BE2C (cell line): ENCODE measurements at places on chromosomes 6 and 20.

GRCh38 chr6:3324262-3324942 is 65.7 kb downstream of the PSMG4 start:
- DNase-seq = no peak

DNA sequence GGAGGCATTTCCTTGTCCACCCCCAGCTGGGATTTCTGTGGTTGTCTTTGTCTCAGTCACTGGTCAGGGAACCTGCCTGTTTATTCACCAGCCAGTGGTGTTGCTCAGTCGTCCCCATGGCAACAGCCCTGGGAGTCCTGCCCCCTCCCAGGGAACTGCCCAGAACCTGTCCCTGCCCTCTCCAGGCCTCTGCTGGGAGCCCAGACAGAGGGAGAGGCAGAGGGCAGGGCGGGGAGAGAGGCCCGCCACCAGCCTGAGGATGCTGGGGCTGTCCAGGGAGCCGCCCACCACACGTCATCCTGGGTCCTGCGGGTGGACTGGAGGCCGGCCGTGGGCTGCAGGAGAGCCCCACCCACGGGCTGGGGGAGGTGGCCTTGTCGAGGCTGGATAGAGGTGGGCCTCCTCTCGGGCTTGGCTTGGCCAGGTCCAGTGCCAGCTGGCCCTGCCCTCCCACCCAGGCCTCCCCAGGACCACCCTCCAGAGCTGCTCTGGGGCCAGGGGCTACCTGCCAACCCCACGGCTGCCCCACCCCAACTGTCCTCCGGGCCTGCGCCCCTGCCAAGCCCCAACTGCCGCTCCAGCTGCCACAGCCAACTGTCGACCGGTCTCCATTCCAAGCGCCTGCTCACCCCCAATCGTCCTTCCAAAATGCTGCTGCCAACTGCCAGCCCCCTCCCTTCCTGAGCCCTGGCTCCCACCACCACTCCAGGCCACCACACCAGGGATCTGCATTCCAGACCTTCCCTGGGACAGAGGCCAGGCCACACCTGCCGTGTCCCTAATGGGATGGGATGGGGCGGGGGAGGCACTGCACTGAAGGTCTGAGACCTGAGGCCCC is 4.2 kb upstream of the ZBTB46 start:
- DNase-seq = peak; percentile 91

DNA sequence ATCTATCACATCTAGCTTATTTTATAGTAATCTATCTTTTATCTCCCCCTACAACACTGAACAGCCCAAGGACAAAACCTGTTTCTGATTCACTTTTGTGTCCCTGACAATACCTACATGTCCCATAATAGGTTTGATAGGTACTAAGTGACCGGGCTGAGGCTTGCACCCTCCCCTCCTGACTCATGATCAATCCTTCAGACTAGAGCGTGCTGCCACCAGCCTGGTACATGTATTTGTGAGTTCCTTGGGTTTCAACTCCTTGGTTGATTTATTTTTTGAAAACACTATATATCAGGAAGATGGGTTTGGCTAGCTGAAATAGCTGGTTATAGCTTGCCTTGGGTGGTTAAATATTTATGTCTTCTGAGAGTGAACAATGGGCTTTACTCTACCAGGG is 41.6 kb upstream of the RAB23 start:
- DNase-seq = no peak

GRCh38 chr6:118179048-118179447 is 272.0 kb downstream of the SLC35F1 start:
- DNase-seq = no peak

- DNase-seq = no peak
These were observed 28.2 kb downstream of the TBC1D32 start for GRCh38 chr6:121305957-121306607.

DNA sequence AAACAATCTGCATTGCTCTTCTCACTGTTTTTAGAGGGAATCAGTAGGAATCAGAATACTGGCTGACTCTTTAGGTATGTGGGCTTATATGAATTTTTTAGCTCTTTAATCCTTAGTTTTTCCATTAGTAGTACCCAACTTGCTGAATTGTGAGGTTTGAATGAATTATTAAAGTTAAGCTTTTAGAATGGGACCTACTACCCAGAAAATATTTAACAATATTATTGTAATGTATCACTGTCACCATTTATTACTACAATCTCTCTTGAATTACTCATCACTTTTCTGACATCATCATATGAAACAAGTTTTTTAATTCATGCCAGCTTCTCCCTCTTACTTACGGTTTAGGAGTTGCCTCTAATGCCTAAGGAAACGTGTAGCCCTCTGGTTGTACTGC is 212.7 kb downstream of the BCKDHB start:
- DNase-seq = no peak

- no peak for DNase-seq
These were observed 49.6 kb downstream of the ATXN1 start for GRCh38 chr6:16711546-16712254.

DNA sequence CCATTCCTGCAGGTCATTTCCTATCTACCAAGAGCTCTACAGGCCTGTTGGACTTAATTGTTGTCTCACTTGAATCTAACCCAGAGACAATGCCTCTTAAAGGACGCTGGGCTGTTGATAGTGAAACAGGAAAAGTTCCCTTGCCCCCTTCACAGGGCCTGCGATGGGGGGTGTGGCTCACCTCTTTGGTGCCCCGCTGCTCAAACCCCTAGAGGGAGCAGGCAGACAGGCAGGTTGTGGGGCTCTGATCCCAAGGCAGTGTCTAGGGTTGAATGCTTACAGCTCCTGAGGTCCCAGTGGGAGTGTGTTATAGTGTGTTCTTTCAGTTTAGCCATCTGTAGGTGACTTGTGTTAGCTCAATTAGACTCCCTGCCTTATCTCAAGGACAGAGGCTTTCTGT is 68.0 kb downstream of the OTOR start:
- no peak for DNase-seq

- DNase-seq = no peak
These were observed 36.3 kb downstream of the PRDM1 start for GRCh38 chr6:106122306-106122918.

DNA sequence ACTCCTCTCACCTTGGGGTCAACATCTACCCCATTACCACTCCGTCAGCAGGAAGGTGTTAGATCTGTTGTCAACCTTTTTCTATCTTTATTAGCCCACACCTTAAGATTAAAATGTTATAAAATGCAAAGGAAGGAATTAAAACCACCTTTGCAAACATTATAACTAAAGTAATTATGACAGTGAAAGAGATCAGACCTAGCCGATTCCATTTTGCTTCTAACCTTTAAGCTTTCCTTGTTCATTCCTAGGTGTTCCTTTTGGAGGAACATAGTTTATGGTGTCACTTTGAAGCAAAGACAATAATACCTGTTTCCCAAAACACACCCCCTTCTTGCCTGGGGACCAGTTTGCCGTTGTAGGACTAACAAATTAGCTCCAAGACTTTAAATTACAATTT is 1223.0 kb upstream of the ADGRB3 start:
- no peak for DNase-seq

- DNase-seq = peak; percentile 70
These were observed at the start of gene TMEM200A for GRCh38 chr6:130365166-130366106. Gene TMEM200A, plus strand, starts transcription at chr6:130366017. Its CDS starts 74,406 bp downstream, at chr6:130440423.

GRCh38 chr6:235763-236360 is 56.4 kb upstream of the DUSP22 start:
- no peak for DNase-seq

DNA sequence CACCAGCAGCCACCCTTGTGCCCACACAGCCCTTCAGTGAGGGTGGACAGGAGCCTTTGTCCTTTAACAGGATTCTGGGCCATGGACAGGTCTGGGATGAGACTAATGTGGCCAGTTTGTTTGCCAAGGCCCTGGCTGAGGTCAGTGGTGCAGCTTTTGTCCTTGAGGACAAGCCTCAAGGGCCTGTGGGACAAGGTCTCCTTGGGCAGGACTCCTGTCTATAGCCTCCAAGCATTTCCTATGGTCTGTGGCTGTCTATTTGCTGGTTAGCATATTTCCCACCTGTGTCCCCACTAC is 44.1 kb downstream of the SUN5 start:
- no peak for DNase-seq

- DNase-seq = no peak
These were observed 43.4 kb downstream of the CPXM1 start for GRCh38 chr20:2757001-2757400.

DNA sequence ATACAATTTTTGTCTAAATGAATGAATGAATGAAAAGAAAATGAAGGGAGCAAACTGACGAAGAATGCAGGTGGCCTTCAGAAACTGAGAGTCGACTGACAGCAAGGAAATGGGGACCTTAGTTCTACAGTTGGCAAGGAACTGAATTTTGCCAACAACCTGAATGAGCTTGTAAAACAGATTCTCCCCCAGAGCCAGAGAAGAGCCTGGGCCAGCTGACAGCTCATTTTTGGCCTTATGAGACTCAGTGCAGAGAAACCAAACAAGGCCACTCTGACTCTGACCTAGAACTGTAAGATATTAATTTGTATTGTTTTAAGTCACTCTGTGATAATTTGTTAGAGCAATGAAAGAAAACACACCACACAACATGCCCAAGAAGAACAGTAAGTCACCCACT is 21.8 kb downstream of the MAN1A1 start:
- no peak for DNase-seq

DNA sequence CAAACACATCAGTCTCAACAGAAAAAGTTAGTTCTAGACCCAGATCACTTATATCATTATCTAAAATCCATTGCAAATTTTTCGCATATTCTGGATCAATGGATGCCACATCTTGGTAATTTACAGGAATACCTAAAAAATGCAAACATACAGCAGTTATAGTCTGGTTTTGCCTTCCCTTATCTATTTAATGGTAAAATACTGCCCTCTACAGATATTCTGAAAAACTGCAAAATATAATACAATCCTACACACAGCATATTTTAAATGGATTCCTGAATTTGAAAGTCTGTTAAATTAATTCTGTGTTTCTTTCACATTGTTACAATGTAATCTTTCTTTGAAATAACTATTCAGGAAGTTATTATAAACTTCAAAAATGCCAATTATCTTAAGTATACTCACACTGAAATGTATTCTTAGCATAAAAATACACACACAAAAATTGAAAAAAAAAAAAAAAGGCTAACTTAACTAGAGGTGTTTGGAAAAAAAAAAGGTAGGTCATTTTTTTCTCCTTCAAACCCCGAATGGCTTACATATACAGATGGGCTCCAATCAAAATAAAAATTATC is 88.4 kb downstream of the HACE1 start:
- no peak for DNase-seq

- no peak for DNase-seq
These were observed 226.3 kb upstream of the DTNBP1 start for GRCh38 chr6:15888798-15889772.

DNA sequence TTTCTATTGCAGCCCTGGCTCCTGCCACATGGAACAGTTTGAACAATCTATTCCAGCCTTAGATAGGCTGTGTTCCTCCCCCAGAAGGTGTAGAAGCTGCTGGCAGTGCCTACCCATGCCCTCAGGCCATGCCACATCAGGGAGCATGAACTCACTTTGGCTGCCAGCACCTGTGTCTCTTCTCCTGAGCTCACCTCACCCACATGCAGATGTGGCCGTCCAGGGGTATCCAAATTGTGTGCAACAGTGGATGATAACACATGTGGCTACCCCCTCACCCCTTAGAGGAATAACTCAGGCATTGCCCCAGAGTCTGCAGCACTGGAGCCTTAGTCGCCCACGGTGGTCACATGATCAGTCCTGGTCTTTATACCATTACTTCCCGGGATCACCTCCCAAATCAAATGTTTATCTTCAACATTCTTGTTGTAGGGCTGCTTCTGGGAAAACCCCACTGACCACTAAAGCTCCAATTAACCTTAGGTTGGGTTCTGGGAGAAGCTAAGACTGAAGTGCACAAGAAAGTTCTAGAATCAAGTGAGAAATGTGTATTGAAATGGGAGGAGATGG is 110.4 kb downstream of the BANF2 start:
- DNase-seq = no peak

DNA sequence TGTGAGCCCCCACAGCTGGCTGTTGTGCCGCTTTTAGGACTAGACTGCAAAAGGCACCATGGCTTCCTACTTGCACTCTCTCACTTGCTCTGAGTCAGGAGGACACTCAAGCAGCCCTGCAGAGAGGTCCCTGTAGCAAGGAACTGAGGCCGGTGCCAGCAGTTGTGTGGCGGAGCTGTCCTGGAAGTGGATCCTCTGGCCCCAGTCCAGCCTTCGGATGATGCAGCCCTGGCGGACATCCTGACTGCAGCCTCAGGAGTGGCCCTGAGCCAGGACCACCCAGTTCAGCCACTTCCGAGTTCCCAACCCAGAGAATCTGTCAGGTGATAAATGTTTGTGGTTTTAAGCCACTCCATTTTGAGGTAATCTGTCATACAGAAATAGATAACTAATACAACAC is 17.5 kb downstream of the CTCFL start:
- DNase-seq = peak; percentile 30

- no peak for DNase-seq
These were observed 89.3 kb downstream of the ATRN start for GRCh38 chr20:3560162-3560561.

DNA sequence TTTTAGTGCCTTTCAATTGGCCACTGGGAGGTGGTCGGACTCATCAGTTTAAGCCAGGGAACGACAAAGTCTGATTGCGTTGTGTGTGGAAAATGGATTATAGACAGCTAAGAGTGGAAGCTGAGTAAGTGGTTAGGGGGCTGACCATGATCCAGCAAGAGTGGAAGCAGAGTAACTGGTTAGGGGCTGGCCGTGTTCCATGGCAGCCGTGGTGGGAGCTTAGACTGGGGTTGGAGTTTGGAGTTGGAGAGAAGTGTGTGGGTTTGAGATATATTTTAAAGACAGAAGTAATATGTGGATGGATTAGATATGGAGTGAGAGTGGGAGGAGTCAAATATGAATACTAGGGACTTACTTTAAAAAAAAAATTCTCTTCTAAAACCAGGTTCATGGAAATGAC is 41.7 kb downstream of the LRRN4 start:
- no peak for DNase-seq

- peak; percentile 82 for DNase-seq
These were observed 4.2 kb upstream of the EPHA7 start for GRCh38 chr6:93423542-93423941.

DNA sequence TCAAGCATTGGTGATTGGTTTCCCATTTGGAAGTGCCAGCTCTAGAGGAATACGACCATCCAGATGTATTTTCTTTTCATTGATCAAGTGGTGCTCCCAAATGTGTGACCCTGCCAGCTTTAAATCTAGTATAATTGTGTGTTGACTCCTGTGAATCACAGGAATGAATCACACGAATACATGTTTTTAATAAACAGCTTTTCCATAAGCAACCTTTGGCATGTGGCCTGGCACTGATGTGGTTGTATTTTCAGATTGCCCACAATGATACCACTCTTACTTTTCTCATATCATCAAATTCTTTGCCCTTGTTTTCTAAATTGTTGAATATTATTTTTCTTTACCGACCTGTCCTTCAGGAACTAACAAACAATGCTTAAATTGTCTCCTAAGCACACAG is 367 bp downstream of the GSTA3 start:
- DNase-seq = no peak

- DNase-seq = no peak
These were observed 40.9 kb upstream of the TLDC2 start for GRCh38 chr20:36835025-36835424.
